ENCODE measurements at places on chromosomes 7 and 10.

- DNase-seq, result no peak
Observed at GRCh38 chr10:62491597-62491996, 117.4 kb downstream of the ZNF365 start.

- DNase-seq, result no peak
Observed at GRCh38 chr7:50405221-50405620, 44.9 kb downstream of the FIGNL1 start.

GRCh38 chr10:68434657-68435056 lies 27.6 kb upstream of the RUFY2 start:
- no peak for DNase-seq

DNA sequence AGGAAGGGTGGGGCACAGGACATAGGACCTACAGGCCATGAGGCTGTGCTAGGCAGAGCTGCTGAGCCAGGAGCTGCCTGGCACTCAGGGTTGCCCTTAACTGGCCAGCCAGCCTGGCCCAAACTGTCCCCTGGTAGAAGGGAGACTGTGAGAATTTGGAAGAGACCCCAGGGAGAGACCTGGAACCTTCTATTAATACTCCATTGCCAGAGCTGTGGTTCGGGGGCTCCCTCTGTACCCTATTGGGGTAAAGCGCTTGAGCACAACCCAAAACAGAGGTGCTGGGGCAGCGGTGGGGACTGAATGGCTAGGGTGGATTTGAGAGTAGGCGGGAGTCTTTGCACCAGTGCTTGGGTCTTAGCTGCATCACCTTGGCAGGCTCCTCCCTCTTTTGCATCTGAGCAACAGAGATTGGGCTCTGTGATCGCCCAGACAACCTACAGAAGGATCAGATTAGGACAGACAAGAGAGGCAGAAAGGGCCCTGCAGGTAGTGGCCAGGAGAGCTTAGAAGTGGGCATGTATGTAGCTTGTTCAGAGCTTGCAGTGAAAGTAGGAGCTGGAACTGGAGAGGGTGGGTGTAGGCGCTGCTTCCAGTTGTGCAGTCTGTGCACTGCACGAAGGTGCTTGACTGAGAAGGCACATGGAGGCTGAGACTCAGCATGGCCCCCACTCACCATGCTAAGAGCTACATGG lies 53.3 kb downstream of the ADCYAP1R1 start:
- no peak for DNase-seq

DNA sequence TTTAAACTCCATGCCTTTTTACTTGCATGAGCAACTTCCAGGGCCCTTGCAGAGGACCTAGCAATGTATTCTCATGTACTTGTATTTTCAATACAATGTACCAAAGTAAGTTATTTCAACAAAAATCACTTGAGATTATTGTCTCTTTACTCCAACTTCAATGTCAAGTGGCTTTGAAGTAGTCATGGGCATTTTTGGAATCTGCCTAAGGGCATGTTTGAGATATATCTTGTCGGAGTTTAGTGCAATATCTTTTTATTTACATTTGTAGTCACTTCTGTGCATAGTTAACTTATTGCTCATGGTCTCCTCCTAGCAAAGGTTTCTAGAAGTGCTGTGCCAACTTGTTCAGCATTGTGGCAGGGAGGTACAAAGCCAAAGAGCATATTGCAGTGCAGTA lies 508.7 kb upstream of the SEMA3D start:
- DNase-seq, result no peak

- no peak for DNase-seq
Observed at GRCh38 chr7:95578299-95578855, 17.9 kb downstream of the PDK4 start.

GRCh38 chr7:120873401-120873800 lies 15.5 kb upstream of the TSPAN12 start:
- no peak for DNase-seq

- no peak for DNase-seq
Observed at GRCh38 chr7:129949292-129950133, 3.2 kb downstream of the UBE2H start.

- DNase-seq, result no peak
Observed at GRCh38 chr10:105149371-105149891, 508.3 kb downstream of the SORCS3 start.

DNA sequence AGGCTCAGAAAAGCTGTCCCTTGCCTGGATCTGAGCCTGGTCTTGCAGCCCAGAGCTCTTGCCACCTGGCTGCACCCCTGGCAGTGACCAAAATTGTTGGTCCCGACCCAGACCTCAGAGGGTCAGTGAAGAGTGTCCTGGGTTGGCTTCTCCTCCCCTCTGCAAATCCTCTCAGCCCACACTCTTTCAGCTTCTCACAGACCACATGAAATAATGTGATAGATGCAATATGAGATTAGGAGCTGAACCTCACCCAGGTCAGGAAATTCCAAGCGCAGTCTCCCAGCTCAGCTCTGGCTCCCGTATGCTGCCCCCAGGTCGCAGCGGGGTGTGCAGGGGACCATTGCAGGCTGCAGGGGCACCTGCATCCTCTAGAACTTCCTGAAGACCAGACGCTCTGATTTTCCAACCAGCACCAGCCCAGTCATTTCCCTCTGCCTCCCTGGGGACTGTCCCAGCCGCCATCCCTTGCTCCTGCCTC lies 19.6 kb upstream of the RET start:
- DNase-seq, result no peak

GRCh38 chr10:31011017-31011664 lies 20.5 kb downstream of the ZNF438 start:
- no peak for DNase-seq

DNA sequence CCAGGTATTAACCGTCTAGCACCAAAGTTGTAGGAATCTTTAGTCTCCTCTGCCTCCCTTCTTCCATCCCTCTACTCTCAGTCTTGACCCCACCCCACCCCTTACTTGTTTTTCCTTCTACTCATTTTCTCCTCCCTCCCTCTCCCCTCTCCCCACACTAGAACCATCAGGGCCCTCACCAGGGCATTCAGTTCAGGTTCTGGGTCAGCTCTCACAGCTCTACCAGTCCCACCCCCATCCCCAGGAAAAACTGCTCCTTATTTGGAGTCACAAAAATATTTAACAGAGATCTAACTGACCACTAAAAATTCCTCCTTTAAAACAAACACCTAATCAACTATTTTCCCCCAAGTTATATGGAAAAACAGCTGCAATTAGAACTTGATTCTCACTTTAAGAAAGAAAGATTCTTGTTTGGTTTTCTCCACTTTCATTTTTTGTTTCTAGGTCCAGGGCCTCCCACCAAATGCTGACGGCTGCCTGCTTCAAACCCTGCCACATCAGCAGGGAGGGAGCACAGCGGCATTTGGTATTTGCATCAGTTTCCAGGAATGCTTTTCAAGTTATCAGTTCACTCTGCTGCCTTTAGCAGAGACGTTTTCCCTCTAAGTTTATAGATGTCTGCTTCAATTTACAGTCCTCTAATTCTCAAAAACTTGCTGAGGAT lies 2.8 kb upstream of the COL1A2 start:
- DNase-seq, result no peak

- no peak for DNase-seq
Observed at GRCh38 chr7:26787701-26788100, 76.7 kb downstream of the SKAP2 start.

DNA sequence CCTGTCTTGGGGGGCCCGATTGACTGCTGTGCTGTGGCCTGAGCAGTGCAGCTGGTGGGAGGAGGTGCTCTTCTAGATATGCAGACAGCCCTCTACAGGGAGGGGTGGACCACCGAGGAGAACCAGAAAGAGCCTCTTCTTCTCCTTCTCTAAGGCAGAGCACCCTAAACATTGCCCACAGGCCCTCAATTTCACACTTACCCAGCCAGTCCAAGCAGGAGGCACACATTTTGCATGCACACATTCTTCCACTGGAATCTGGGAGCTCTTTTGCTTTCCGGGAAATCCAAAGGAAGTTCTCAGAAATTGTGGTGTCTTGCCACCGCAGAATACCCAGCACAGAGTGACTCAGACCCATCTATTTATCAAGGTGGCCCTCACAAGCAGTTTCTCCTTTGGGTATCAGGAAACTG lies 45.8 kb downstream of the EEPD1 start:
- peak; percentile 62 for DNase-seq

DNA sequence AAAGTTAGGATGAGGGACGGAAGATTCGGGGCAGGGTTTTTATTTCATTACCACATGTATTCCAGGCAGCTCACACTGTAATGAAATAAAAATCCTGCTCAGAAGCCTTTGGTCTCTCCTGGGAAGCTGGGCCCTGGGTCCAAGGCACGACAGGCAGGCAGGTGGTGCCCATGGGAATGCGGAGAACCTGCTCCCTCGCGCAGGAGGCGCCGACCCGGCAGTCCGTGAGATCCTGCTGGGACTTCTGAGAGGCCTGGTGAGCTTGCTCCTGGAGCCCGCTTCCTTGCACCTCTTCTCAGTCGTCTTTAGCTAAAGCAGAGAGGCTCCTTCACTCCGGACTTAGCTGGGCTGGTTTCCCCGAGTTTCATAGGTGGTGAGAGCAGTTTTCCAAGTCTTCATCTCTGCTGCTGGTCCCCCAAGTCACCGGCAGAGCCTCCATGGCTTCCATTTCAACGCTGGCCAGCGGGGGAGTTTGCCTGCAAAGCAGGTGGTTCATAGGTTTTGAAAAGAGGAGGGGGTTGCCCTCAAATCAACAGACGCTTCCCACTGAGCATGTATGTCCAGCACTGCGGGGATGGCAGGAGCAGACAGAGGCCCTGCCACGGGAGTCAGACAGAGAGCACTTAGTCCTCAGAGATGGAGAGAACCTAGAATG lies 24.5 kb downstream of the IL15RA start:
- no peak for DNase-seq

GRCh38 chr10:64486149-64486548 lies 964.9 kb downstream of the REEP3 start:
- DNase-seq, result no peak

DNA sequence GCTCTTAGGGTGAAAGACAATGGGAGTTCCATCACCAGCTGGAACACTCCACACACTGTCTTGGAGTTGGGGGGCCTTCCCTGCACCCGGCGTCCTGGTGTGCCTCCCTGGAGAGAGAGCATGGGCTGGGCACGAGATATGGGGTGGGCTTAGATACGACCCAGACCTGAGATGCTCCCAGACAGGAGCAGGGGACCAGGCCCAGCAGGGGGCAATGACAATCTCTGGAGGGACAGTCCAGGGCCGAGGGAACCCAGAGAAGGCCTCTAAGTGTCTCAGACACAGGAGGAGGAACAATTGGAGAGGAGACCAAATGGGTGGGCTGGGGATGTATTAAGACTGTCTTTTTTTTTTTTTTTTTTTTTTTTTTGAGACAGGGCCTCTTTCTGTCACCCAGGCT lies 40.0 kb downstream of the MYL10 start:
- DNase-seq, result no peak

DNA sequence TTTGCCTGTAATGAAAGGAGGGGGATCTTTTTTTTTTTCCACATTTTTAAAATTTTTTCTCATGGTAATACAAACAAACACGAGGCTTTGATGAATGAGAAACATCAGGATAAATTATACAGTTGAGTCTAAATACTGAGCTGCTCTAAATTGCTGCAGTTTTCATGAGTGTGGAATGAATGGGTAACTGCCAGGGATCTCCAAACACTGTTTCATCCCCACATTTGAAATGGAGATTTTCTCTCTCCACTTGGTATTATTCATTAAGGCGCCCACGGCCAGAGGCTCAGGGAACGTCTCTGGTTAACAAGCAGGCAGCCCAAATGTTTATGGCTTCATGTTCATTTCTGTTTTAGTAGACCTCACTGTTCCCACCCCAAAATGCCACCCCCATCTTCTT lies 717.1 kb downstream of the GRID1 start:
- no peak for DNase-seq
